T-helper 17 cell (primary cell): ENCODE measurements at places on chromosomes 4 and X. TPM values are rescaled to one million over a fixed set of nuclear protein-coding genes. Genes with fewer than 3 reads are reported as not detected.

The SOWAHD gene
- 0.65 TPM for total RNA-seq

The LIMCH1 gene
- total RNA-seq, result not detected

The RXFP1 gene
- total RNA-seq, result not detected

The KLHL13 gene
- total RNA-seq, result 0.96 TPM

The F8A2 gene
- total RNA-seq, result not detected

The MAGEB1 gene
- not detected for total RNA-seq

The FRG2 gene
- not detected for total RNA-seq

The FDCSP gene
- not detected for total RNA-seq

The RPS6KA6 gene
- total RNA-seq, result 0.30 TPM

The ART3 gene
- total RNA-seq, result not detected

The PITX2 gene
- not detected for total RNA-seq

DNA sequence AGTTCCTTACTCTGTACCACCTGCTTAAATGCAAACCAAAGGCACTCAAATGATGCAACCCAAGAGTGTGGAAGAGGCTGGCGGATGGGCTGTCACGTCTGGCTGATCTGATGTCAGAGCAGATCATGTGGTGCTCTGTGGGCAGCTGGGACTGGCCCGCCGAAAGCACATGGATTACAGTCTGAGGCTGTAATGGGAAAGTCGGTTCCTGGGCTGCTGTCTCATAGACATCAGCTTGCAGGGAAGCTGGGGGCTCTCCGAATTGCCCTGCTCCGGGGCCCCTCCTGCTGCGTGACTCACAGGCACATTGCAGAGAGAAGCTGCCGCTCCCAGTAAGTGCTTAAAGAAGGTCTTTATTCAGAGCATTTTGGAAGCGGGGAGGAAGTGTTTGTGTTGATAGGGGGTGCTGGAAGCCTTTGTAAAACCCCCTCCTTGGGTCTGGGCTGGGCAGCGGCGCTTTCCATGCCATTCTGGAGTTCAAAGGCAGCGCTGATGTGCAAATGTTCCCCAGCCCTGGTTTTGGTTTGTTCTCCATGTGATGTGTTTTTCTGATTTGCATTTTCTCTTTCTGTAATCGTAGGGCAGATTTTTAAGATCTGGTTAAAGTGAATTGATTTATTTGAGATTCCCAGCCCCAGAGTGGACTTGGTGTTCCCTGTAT, 181.1 kb downstream of the LARP7 start:
- peaks cover 13% of the 10 kb centered on the region for H3K4me1 ChIP-seq
- DNase-seq, result no peak
- peak overlapping the region; percentile 72 for H3K4me3 ChIP-seq
- H3K27me3 ChIP-seq, result peaks cover 42% of the 10 kb centered on the region

DNA sequence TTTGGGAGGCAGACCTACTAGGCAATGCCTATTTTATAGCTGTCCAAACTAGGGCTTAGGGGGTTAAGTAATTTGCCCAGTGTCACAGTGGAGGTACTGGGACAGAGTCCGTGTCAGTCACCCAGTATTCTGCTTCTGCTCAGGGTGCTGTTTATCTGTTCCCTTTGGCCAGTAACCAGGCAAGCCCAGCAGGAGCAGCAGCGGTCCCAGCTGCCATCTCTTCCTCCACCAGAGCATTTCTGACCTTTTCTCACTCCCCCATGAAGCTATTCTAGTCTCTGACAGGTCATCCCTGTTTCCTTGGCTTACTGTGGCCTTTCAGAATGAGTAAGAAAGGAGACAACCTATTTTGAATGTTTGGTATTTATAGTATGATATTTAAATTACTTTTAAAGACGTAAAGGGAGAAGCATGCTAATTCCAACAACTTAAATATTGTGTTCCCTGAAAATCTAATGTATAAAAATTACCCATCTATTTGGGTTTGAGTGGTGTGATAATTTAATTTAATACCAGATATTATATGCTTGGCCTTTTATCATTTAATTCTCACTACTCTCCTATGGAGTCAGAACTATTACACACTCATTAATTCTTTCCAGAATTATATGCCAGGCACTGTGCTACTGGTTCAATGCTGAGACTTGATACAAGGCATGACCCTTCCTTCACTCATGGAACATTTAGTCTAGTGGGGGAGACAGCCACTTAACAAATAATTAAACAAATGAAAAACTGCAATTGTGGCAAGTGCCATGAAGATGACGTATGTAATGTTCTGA, 60.6 kb downstream of the RPS6KA3 start:
- DNase-seq, result no peak
- peak overlapping the region; percentile 79 for H3K27ac ChIP-seq

- DNase-seq, result peak; percentile 30
- no peak overlapping the region for H3K27ac ChIP-seq
- peaks cover 12% of the 10 kb centered on the region for H3K27me3 ChIP-seq
- H3K4me3 ChIP-seq, result no peak overlapping the region
Measured at GRCh38 chr4:8917868-8918783, 46.5 kb upstream of the HMX1 start.

DNA sequence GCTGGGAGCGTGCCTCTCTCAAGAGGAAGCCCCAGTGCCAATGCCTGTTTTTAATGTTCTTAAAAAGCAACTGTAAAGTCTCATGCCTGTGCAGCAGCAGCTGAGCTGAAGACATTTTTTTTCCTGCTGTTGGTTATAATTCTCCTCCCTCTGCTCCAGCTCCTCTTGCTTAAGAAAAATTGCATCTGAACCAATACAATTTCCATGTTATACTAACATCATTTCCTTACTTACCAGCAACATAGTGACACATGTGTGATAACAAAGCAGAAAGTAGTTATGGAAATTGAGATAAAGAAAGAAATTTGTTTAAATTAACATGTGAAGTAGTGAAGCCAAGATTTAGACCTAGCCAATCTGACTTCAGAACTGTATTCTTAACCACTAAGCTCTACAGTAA, 101.4 kb downstream of the TBC1D19 start:
- H3K27me3 ChIP-seq, result no peaks in the 10 kb centered on the region
- no peak overlapping the region for H3K4me3 ChIP-seq
- H3K27ac ChIP-seq, result no peak overlapping the region
- DNase-seq, result no peak
- peaks cover 8% of the 10 kb centered on the region for H3K36me3 ChIP-seq
- H3K4me1 ChIP-seq, result no peaks in the 10 kb centered on the region

GRCh38 chr4:141860974-141861373, 224.6 kb downstream of the IL15 start:
- H3K4me3 ChIP-seq, result no peak overlapping the region
- DNase-seq, result no peak
- H3K27ac ChIP-seq, result no peak overlapping the region

DNA sequence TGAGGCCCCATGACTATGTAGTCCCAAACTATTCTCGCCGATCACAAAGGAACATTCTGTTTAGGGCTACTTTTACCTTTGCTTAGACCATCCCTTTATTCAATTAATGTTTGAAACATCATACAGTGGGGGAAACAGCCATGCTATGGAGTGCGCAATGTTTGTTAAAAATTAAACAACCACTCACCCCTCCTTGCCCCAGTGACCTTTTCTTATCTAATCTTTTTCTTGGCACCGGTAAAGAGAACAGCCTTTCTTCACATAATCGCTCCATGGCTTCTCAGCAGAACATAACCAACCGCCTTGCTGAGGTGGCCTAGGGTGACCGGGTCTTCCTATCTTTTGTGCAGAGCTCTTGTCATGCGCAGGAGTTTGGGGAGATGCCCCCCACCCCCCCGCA, 152.6 kb downstream of the VCX3A start:
- H3K4me1 ChIP-seq, result no peaks in the 10 kb centered on the region
- no peaks in the 10 kb centered on the region for H3K36me3 ChIP-seq
- no peak overlapping the region for H3K4me3 ChIP-seq
- no peaks in the 10 kb centered on the region for H3K27me3 ChIP-seq
- H3K27ac ChIP-seq, result no peak overlapping the region

DNA sequence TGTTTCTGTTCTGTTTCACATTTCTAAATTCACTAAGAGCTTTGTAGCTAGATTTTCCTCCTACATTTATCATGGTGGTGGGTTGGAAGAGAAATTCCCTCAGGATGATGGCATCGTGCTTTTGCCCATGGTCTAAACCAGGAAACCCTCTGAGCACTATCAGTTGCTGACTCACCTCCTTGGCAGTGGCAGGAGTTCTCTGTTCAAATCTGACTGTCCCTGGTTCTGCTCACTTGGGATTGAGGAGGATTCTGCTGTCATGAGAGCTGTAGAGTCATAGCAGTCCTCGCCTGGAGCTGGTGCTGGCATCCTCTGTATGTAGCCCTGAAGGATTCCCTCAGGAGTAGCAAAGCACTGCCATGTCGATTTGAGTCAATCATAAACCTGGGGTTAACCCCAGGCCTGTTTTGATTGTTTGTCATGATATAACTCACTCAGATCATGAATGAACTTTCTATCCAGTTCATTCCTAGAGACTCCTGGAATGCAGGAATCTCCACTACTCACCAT, 9.4 kb downstream of the TEX13A start:
- no peaks in the 10 kb centered on the region for H3K27me3 ChIP-seq
- H3K36me3 ChIP-seq, result no peaks in the 10 kb centered on the region
- H3K4me1 ChIP-seq, result no peaks in the 10 kb centered on the region
- H3K4me3 ChIP-seq, result no peak overlapping the region
- DNase-seq, result no peak

DNA sequence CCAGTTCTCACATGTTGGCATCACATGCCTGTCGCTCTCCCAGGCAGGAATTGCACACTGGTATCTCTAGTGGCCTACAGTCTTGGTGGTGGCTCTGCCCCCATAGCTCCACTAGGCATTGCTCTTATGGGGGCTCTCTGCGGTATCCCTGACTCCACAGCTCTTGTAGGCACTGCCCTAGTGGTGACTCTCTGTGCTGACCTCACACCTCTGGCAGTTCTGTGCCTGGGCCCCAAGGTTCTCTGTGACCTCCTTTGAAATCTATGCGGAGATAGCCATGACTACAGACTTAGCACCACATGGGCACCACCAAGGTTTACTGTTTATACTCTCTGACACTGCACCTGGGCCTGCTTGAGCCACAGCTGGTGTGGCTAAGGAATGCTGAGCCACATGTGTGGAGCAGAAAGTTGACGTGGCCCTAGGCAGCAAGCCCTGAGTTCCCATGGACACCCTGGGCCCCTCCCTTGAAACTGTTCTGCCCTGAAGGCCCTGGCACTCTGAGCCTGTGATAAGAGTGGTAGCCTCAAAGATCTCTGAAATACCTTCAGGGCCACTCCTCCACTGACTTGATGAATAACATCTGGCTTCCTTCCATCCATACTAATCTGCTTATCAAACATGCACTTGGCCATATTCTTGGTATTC, 8.0 kb downstream of the SLC9B1 start:
- H3K36me3 ChIP-seq, result no peaks in the 10 kb centered on the region
- H3K27me3 ChIP-seq, result no peaks in the 10 kb centered on the region
- H3K4me3 ChIP-seq, result no peak overlapping the region
- H3K4me1 ChIP-seq, result peaks cover 11% of the 10 kb centered on the region
- DNase-seq, result no peak

DNA sequence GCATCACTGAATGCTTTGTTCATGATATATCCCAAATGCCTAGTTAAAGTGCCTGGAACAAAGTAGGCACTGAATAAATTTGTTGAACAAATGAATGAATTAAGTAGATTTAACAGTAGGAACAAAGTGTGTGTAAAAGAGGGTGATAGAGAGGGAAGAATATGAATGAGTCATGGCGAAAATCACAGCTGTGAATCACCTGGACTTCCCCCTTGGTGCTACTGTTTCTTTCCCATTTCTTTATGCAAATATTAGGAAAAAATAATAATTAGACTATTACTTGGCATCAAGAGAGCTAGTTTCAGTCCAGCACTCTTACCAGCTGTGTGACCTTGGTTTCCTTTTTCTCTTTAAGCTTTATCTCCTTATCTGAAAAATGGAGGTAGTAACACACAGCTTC, 9.2 kb downstream of the SPIN3 start:
- peaks cover 5% of the 10 kb centered on the region for H3K36me3 ChIP-seq
- H3K4me1 ChIP-seq, result peaks cover 16% of the 10 kb centered on the region
- H3K4me3 ChIP-seq, result no peak overlapping the region

GRCh38 chr4:121183361-121183760, 19.2 kb upstream of the TNIP3 start:
- DNase-seq, result no peak
- H3K4me3 ChIP-seq, result no peak overlapping the region
- peaks cover 44% of the 10 kb centered on the region for H3K4me1 ChIP-seq
- H3K27me3 ChIP-seq, result no peaks in the 10 kb centered on the region
- peaks cover 7% of the 10 kb centered on the region for H3K36me3 ChIP-seq

- H3K27ac ChIP-seq, result no peak overlapping the region
- H3K4me3 ChIP-seq, result no peak overlapping the region
- no peak for DNase-seq
Measured at GRCh38 chr4:10015140-10015753, 6.0 kb downstream of the SLC2A9 start.

DNA sequence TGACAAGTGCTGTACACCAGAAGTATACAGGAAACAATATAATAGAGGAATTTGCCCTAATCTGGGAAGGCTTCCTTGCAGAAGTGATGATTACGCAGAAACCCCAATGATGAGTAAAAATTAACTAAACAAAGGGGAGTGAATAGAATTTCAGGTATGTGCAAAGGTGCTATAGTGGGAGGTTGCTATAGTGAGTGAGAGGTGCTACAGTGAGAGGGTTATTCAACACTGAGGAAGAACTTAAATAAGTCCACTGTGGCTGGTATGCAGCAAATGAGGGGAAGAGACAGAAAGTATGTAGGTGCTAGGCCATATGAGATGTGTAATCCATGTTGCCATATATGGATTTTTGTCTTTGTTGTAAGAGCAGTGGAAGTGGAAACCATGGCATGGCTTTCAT, 69.5 kb downstream of the TRIM2 start:
- no peak overlapping the region for H3K27ac ChIP-seq
- H3K27me3 ChIP-seq, result no peaks in the 10 kb centered on the region
- DNase-seq, result no peak
- peak overlapping the region; percentile 5 for H3K4me3 ChIP-seq
- peaks cover 19% of the 10 kb centered on the region for H3K4me1 ChIP-seq

GRCh38 chrX:63506320-63506719, 155.2 kb upstream of the SPIN4 start:
- DNase-seq, result no peak
- peaks cover 2% of the 10 kb centered on the region for H3K36me3 ChIP-seq
- no peak overlapping the region for H3K27ac ChIP-seq
- H3K27me3 ChIP-seq, result no peaks in the 10 kb centered on the region
- H3K4me3 ChIP-seq, result no peak overlapping the region
- peaks cover 24% of the 10 kb centered on the region for H3K4me1 ChIP-seq

GRCh38 chrX:114650351-114650750, 66.5 kb downstream of the HTR2C start:
- no peaks in the 10 kb centered on the region for H3K36me3 ChIP-seq
- no peaks in the 10 kb centered on the region for H3K4me1 ChIP-seq
- H3K27ac ChIP-seq, result no peak overlapping the region
- no peak for DNase-seq

- no peak overlapping the region for H3K4me3 ChIP-seq
- H3K27ac ChIP-seq, result no peak overlapping the region
- peaks cover 35% of the 10 kb centered on the region for H3K27me3 ChIP-seq
- H3K4me1 ChIP-seq, result no peaks in the 10 kb centered on the region
- H3K36me3 ChIP-seq, result no peaks in the 10 kb centered on the region
Measured at GRCh38 chr4:109169170-109169569, 133.3 kb downstream of the COL25A1 start.

- H3K27ac ChIP-seq, result no peak overlapping the region
- peaks cover 1% of the 10 kb centered on the region for H3K4me1 ChIP-seq
- H3K4me3 ChIP-seq, result no peak overlapping the region
- H3K27me3 ChIP-seq, result peaks cover 31% of the 10 kb centered on the region
Measured at GRCh38 chrX:140507982-140508305, 3.1 kb upstream of the SOX3 start.
